Brain (organoid and tissue), 16 donors: ENCODE measurements at places on chromosomes 16 and 17. TPM values are rescaled to one million over a fixed set of nuclear protein-coding genes. Genes with fewer than 3 reads are reported as not detected.

GRCh38 chr16:29710227-29711219 lies 31.5 kb downstream of the QPRT start:
- DNase-seq: peak; percentile 88

GRCh38 chr17:44775838-44776621 lies 17.2 kb downstream of the ADAM11 start:
- DNase-seq: no peak

GRCh38 chr17:73118951-73119391 lies 26.5 kb upstream of the SLC39A11 start:
- DNase-seq: peak; percentile 88

DNA sequence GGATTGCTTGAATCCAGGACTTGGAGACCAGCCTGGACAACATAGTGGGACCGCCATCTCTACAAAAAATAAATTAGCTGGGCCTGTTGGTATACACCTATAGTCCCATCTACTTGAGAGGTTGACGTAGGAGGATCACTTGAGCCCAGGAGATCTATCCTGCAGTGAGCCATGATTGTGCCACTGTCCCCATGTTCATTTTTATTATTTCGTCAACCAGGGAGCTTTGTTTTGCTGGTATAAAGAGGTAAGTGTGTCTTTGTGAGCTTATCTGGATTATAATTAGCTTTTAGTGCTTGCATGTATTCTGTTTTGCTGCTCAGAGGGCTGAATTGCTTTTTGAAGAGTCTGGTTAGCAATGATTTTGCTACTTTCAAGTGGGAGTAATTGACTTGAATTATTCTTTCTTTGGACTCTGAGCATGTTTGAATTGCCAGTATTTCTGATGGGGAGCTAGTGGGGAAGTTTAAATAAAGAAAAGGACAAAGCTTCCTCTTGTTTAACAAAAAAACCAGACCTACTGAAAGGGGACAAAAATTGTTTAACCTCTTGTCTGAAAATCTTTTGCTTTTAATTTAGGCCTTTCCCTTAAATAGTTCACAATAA lies 31.6 kb upstream of the BCAS3 start:
- DNase-seq: no peak

Gene PMP22
- polyA plus RNA-seq: 127 TPM

- no peak for DNase-seq
Measured at GRCh38 chr16:75035410-75035968, 36.7 kb downstream of the ZNRF1 start.

Gene SLC13A2
- polyA plus RNA-seq: not detected

DNA sequence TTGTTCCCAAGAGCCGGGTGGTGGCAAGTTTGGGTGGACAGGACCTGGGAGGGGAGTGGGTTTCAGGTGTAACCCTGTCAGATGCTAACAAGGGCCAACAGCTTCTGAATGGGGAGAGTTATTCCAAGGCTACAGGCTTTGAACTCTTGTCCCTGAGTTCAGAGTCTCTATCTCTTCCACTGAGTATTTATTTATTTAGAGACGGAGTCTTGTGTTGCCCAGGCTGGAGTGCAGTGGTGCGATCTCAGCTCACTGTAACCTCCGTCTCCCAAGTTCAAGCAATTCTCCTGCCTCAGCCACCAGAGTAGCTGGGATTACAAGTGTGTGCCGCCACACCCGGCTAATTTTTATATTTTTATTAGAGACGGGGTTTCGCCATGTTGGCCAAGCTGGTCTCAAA lies 2.6 kb upstream of the SETD1A start:
- no peak for DNase-seq

Gene ZSCAN10
- not detected for polyA plus RNA-seq

Gene SBK1
- polyA plus RNA-seq: 80.1 TPM

DNA sequence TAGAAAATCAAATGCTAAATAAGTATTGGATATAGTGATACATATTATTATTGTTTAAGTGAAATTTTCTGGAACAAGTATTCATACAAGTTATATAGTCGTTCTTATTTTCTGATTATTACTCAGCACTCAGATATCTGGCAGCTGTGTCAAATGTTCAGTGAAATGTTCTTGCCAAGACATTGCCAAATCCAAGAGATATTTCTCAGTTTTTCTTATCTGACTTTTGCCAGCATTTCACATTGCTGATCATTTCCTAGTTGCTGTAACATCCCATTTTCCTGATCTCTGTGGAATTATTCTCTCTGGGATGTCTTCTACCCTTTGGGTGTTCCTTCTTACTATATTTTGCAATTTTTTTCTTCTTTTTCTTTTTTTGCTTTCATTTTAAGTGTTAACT lies 262.3 kb downstream of the KIF2B start:
- DNase-seq: no peak

DNA sequence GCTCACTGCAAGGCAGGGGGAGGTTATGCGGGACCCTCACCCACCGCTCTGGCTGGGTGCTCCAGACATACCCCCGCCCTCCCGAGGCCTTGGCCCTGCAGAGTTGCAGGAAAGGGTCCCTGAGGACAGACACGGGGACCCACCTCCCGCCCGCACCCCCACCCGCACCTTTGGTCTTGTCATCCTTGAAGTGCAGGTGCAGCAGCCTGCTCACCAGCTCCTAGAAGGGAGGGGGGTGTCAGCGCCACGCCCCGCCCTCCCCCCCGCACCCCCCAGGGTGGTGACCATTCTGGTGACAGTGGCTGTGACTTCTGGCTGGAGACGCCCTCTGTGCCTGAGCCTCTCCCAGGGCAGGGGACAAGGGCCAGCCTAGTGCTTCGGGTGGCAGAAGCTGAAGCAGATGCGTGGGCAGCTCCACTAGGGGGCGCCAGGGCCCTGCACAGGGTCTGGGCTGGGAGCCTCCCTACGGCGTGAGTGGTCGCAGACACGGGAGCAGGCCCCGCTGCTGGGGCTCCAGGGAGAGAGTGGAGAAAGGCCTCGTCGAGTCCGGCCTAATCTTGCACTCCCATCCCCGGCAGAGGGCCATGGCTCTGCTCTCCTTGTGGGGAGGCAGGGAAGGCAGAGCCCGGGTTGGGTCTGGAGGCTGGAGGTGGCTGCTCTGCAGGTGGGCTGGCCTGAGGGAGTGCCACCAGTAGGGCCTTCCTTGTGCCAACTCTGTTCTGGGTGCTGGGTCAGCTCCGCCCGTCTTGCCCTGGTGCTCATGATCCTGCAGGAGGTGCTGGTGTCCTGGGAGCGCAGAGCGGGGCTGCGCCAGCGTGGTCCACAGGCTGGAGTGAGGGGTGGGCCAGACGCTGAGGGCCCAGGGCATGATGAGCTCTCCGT lies 2.7 kb downstream of the CENPX start:
- DNase-seq: no peak

DNA sequence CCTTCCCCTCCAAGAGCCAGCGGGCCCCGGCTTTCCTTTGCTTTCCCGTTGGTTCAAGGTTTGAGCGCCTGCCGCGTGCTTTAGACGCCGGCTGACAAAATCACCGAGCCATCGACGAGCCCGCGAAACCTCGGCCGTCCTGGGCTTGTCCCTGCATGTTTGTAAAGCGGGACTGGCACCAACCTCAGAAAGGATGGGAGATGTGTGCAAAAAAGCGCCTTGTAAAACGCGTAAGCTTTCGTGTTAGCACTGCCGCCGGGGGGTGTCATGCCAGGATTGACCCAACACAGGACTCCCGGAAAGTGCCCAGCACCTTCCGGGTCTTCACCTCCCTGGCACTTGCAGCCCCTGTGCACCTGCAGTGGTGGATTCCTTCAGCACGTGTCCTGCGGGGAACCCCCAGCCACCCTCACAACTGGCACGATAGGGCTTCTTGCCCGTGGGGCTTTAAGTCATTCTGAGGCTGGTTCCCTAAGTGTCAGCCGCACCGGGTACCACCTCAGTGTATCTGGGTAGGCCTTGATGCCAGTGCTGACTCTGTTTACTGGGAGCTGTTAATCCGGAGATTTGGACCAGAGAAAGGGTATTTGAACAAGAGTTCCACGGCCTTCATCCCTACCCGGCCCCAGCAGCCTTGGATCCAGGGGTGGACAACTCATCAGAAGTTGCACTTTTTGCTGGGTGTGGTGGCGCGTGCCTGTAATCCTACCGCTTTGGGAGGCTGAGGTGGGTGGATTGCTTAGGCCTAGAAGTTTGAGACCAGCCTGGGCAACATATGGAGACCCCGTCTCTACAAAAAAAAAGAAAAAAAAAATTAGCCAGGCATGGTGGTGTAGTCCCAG lies 817 bp downstream of the NDUFAF8 start:
- DNase-seq: no peak

GRCh38 chr16:67547423-67548264 lies 14.7 kb upstream of the CTCF start:
- no peak for DNase-seq

Gene OSGIN1
- polyA plus RNA-seq: 2.9 TPM

Gene TM4SF5
- polyA plus RNA-seq: not detected

Gene TBC1D26
- not detected for polyA plus RNA-seq

Gene CD79B
- 0.37 TPM for polyA plus RNA-seq

Gene FAM20A
- polyA plus RNA-seq: 2.4 TPM

- no peak for DNase-seq
Measured at GRCh38 chr16:29893553-29893952, 5.8 kb downstream of the SEZ6L2 start.

DNA sequence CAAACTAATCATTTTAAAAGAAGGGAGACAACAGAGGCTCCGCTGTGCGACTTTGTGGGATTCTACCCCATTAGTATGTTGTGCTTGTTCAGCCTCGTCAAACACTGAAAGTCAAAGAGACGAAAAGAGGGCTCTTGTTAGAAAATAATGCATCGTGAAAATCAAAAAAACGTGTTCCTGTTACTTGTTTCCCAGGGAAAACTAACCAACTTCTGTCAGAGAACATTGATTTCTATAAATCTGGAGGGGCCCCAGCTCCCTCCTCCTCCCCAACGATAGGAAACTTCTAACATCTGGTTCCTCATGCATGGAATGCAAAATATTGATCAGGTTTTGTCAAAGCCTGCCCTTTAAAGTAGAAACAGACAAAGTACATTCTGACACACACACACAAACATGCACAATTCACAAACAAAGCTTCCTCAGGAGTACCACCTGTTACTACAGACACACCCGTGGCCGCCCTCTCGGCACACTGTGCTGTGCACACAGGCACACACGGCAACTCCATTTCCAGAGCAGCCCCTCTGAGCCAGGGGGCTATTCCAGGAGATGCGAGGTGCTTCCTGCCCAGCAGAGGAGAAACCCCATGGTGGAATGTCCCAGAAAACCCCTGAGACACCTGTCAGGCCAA lies 151.3 kb downstream of the ZFHX3 start:
- no peak for DNase-seq

GRCh38 chr16:49516382-49517036 lies 142.9 kb downstream of the C16orf78 start:
- no peak for DNase-seq

DNA sequence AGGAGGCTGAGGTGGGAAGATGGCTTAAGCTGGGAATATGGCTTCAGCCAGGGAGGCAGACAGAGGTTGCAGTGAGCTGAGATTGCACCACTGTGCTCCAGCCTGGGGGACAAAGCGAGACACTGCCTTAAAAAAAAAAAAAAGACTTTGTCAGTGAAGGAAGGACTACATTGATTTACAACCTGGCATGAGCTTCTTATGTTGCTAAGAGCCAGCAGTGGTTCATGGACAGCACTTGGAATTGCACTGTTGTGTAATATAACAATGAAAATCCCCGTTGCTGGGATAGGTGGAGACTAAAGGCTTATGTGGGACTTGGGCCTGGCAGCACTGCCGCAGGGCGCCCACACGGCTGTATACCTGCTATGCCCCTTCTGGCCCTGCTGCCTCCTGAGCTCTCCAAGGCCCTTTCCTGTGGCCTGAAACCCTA lies 14.1 kb upstream of the SLC16A5 start:
- no peak for DNase-seq

Gene CCL17
- not detected for polyA plus RNA-seq

Gene CCL5
- polyA plus RNA-seq: 3.0 TPM

GRCh38 chr16:89001117-89002027 lies 24.4 kb upstream of the CBFA2T3 start:
- no peak for DNase-seq

Gene ZNF18
- 3.9 TPM for polyA plus RNA-seq

GRCh38 chr17:58968426-58969061 lies 138.1 kb downstream of the TRIM37 start:
- no peak for DNase-seq

DNA sequence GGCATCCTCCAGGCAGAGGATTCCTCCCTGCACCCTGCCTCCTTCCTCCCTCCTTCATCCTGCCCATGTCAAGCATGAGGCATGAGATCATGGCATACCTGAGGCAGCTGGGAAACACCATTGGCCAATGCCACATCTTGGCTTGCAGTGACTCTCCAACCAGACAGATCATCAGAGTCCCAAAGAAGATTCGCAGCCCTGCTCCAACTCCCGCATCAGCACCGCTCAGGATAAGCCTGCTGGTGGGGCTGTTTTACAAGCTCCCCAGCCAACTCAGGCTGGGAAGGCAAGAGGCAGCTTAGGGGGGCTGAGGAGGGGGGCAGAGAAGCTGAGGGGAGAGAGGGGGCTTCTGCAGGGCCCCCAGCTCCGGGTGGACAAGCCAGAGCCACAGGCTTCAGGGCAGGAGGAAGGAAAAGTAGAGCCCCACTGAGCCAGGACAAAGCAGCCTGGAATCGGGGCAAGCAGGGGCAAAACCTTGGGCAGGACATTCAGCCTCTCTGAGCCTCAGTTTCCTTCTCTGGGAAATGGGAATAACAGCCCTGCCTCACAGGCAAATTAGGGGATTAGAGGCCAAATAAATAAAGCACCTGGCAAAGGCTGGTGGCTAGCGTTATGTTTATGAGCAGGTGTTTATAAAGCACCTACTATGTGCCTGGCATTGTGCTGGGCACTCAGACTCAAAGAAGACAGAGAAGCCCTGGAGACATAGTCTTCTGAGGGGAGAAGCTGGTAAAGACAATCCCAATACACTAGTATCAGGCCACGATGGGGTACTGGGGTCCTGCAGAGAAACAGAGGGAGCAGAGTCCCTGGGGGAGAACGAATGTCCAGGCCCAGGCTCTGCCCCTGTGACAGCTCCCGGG lies 88.1 kb downstream of the GOSR1 start:
- DNase-seq: no peak

Gene CCDC154
- polyA plus RNA-seq: 4.8 TPM

DNA sequence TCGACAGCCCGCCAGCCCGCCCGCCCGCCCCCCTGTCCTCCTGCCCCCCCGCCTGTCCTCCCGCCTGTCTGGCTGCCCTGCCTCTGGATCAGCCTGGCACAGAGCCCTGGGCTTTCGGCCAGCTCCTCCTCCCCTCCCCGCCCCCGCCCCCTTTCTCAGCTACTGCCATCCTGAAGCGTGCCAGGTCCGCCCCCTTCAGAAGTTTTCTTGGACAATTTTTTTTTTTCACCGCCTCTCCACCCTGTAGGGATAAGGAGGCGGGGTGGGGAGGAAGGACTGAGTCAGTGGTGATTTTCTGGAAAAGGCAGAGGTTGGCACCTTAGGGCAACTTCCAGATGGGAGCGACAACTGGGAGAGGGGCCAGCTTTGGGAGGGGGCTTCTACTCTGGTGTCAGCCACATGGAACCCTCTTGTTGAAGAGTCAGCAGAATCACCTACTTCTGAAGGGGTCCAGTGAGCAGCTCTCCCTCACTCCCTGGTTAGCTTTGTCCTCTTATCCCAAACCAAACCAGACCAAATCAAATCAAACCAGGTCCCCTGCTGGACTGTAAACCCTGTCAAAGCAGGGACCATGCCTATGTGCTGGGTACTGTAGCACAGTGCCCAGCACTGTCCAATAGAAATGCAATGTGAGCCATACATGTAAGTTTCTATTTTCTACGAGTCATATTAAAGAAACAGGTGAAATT lies 19.7 kb downstream of the IGF2BP1 start:
- DNase-seq: peak; percentile 69
